ENCODE measurements at places on chromosomes 11 and 22.

GRCh38 chr11:25981998-25982397 lies 349.9 kb upstream of the ANO3 start:
- DNase-seq = peak; percentile 63

GRCh38 chr11:121420398-121420797 lies 31.7 kb upstream of the SORL1 start:
- DNase-seq = no peak

DNA sequence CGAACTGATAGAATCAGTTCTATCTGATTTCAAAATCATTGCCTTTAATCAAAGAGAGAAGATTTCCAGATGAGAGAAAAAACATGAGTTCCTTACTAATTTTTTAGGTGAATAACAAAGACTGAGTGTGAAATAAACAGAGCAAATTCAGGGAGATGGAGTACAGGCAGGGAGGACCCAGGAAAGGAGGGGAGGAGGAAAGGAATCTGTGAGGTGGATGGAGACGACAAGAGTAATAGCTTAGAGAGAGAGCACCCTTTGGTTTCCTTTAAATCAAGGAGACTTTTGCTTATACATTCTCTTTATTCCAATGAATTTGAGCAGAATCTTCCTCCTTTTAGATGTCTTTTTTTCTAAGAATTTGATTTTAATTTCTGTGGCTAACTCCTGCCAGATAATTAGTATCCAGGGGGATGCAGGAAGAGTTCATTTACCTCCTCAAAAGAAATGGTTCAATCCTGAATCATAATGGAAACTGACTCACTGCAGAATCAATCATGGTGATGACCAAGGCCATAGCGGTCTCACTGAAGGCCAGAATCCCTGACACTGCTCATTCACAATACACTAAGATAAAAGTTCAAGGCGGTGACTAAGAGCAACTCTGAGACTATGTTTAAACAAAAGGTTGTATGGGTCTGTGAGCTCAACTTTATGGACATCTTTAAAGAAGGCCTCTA lies 234.0 kb upstream of the ZC3H12C start:
- peak; percentile 86 for DNase-seq

DNA sequence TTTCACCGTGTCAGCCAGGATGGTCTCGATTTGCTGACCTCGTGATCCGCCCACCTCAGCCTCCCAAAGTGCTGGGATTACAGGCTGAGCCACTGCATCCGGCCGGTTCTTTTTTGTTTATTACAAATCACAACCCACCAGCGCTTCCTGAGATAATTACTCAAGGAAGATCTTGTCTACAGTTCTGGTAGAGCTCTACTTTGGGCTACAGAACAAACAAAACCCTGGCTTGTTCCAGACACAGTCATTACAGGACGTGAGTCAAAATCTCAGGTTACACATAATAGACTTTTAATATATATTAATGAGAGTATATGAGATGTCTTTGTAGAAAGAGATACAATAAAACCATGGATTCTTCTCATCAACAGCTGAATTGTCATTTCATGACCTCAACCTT lies 42.8 kb upstream of the NUP50 start:
- DNase-seq = no peak

DNA sequence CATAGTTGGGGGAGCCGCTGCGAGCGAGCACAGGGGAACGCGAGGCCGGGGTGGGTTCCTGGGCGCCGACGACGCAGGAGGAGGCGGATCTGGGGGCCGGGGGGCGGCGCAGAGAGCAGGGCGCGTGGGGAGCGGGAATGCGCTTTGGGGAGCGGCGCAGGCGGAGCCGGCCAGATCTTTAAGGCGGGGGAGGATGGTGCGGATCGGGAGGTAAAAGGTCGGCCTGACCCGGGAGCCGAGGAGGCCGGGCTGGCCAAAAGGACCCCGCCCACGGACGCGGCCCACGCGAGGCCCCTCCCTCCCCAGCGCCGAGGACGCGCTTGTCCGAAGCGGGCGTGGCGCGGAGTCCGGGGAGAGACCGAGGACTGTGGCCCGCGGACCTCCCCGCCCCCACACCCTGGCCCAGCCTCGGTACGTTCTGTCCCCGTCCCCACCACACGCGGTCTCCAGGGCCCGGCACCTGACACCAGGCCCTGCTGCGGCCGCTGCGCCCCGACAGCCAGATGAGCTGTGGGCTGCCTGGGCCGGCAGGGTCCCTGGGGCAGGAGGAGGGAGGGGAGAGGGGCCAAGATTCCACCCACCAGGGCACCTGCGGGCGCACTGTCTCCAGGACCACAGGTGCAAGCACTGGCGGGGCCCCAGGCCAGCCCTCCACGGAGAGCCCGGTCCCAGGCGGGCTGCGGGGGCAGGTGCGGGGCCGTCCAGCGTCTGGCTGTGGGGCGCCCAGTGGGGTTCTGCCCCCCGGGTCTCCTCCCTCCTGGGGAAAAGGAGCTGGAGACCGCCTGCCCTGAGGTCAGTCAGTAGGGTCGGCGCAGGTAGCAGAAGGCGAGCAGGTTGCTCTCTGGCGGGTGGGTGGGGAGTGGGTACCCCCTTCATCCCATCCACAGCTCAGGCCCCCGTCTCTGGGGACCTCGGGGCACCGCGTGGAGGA lies 10.9 kb downstream of the PIM3 start:
- peak; percentile 49 for DNase-seq

GRCh38 chr11:77205467-77206263 lies 77.6 kb downstream of the MYO7A start:
- DNase-seq = no peak

- DNase-seq = peak; percentile 78
These were observed 20.4 kb downstream of the ALKBH8 start for GRCh38 chr11:107545101-107545514.

- no peak for DNase-seq
These were observed 21.8 kb downstream of the SERPING1 start for GRCh38 chr11:57619331-57619730.

DNA sequence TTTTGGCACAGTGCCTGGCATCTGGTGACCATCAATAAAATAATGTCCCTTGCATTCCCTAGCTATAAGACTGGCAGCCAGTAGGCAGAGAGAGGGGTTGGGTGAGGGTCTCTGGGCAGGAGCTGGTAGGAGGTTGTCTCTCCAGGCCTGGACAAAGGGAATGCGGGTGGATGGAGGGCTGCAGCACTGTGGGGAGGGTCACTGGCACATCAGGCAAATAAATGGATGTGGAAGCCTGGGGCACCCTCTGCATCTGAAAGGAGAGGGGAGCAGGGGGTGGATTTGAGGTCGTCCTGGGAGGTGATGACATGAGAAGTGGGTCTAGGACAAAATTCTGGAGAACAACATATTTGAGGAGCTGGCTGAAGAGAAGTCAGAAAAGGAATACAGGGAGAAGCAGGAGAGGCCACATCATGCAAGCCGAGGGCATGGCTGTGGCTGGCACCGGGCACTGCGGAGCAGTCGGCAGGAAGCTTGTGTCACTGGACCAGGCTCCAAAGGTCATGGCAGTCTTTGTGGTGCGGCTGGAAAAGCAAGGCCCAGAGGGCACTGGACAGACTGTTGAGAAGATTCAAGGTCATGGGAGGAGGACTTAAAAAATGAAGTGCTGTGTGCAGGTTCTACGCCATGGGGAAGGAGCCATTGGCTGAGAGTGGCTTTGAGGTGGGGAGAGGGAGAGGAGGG lies 36.5 kb upstream of the THY1 start:
- DNase-seq = no peak

DNA sequence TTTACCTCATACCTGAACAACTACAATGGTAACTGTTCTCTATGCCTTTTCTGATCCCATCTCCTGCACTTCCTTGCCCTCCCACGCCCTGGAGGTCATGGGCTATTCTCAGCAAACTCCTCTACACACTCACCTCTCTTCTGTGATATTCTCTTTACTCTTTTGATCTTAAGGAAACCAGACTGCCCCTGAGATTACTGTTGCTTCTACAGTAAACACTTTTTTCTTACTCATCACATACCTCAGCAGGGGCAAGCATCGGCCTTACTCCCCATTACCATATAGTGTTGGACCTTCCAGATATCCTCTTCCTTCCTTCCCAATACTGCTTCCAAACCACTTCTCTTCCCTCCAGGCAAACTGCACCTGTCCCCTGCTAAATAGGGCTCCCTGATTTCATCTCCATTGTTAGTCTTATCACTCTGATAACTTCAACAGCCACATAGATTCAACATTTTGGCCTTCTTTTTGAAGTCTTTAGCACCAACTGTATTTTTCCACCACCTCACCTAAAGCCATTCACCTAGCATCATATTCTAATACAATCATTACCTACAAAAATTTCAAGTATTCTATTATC lies 141.2 kb downstream of the RBFOX2 start:
- DNase-seq = peak; percentile 79

DNA sequence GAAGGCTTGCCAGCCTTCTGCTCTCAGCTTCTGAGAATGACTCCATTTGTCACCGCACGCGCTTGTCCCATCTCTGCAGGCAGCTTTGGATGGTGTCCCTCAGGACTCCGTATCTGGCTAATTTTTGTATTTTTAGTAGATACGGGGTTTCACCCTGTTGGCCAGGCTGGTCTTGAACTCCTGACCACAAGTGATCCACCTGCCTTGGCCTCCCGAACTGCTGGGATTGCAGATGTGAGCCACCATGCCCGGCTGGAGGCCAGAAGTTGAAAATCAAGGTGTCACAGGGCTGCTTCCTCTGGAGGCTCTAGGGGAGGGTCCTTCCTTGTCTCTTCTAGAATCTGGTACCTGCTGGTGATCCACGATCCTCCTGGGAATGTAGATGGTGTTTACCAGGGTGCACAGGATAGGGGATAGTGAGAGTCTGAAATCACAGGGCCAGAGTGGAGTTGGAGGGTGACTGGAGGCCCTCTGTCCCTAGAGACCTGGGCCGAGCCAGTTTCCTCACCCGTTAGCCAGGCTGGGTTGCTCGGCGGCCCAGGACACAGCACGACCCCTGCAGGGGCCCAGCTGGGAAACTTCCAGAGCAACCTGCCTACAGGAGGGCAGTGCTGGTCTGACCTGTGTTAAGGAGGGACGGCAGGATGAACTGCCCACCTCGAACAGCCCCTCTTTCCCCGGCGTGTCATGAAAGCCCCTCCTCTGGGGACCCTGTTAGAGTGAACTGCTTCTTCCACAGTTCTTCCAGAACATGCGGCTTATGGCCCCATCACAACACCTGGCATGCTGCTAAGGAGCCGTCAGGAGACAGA lies 48.9 kb upstream of the SHANK2 start:
- DNase-seq = no peak

DNA sequence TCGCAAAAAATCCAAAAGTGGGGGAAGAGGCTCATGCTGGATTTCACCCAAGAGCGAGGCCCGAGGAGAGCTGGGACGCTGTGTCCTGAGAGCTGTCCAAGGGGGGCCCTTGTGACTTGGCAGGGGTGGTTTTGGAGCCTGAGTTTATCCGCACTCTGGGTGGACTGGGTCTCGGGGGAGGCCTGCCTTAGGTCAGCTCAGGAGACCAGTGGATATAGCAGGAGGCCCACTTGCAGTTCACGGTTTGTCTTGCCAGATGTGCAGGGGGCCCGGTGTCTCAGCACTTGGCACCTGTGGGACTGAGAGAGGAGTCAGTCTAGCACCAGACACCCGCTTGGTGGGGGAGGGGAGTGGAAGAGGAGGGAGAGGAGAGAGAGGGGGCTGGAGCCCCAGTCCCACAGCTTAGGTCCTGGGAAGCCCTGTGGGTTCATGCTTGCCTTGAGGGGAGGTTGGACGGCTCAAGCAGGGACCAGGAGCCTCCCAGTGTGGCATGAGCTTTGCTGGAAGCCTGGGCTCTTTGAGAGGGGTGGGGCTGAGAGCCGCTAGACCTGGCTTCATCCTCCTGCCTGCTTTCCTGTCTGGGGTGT lies 33.4 kb downstream of the PARVB start:
- DNase-seq = no peak

DNA sequence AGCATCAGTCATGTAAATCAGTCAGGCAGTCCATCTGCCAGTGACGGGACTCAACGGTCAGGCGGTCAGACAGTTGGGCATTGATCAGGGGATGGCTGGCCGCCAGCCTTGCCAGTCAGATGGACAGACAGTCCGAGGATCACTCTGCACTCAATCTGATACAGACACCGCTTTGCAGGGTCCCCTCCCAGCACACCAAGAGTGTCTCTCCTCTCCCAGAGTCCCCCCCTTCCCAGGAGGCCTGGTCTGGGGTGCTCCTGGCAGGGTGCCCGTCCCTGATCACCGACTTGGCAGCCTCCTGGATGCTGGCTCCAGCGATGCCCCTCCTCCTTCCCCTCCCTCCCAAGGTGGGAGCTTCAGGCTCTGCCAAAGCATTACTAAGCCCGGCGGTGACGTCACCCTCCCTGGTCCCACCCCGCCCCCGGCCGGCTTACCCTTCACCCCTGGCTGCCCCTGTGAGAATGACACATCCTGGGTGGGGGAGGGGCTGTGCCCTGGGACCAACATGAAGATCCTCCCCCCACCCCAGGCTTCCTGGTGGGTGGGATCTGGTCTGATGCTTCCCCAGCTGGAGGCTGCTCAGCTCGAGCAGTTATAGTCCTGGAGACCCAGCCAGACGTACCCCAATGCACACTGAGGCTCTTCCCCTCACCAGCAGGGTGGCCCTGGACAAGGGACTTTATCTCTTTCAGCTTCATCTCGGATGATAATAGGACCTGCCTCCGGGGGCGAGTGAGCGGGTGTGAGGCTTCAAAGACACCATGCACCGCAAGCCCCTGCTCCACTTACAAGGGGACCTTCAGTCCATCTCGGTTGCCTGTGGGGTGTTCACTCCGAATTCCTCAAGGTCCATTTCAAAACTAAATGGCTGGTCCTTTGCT lies 69.2 kb downstream of the CD82 start:
- DNase-seq = peak; percentile 70

DNA sequence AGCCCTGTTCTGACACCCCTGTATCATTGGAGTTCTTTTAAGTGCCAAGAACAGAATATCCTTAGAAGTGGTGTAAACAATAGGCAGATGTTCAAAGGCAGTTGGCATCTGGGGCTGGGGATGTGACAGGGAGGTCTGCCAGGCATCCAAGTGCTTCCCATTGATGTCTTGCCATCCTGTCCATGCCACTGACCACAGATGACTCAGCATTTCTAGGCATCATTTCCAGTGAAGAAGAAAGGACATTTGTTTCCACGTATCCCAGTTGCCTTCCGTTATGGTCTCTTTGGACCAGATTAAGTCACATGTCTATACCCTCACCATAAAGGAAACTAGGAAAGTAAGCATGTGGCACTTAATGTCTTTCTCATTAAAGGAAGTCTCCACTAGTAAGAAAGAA lies 76.7 kb upstream of the BARX2 start:
- DNase-seq = no peak

GRCh38 chr11:110513846-110514437 lies 84.2 kb downstream of the FDX1 start:
- DNase-seq = no peak

DNA sequence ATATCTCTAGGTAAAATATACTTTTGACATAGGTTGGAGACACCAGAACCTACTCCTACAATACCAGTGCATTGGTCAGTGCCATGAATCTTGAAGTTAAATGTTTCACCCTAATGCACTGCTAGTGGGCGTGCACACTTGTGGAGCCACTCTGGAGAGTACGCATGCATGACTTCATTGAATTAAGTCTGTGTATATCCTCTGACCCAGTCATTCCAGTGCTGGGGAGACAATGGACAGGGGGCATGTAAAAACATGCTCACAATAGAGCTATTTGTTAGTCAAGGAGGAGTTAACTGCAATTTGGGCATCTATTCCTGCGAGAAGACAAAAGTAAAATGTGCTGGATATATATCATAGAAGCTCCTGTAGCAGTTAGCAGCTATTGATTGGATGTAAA lies 335.4 kb upstream of the NCAM1 start:
- DNase-seq = no peak

- no peak for DNase-seq
These were observed 23.9 kb downstream of the RTN4R start for GRCh38 chr22:20244250-20244648.

- peak; percentile 42 for DNase-seq
These were observed 17.2 kb downstream of the CLDN25 start for GRCh38 chr11:113796663-113797259.
